ENCODE measurements at places on chromosomes 7 and 10.

GRCh38 chr10:119208553-119208940 is 1.2 kb downstream of the GRK5 start:
- DNase-seq = no peak

DNA sequence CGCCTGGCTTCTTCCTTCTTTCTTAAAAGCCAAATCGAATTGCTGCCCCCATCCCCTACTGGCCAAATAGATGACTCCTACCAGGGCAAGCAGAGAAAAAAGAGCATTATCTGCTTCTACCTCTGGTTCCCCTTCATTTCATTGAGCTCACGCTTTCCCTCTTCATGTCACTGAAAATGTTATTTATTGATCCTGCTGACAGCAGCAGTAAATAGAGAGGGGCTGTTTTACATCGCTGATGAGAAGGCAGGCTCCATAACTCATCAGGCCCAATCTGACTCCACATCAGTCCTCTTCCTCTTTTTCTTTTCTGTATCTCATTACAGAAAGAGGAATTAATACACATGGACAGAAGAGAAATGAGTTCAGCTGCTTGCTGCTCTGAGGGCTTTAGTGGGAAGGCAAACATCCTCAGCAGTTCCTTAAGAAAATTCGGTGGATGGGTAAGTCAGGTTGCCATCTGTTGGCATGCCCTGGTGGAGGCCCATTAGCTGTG is 904.1 kb downstream of the KCNMA1 start:
- DNase-seq = no peak

DNA sequence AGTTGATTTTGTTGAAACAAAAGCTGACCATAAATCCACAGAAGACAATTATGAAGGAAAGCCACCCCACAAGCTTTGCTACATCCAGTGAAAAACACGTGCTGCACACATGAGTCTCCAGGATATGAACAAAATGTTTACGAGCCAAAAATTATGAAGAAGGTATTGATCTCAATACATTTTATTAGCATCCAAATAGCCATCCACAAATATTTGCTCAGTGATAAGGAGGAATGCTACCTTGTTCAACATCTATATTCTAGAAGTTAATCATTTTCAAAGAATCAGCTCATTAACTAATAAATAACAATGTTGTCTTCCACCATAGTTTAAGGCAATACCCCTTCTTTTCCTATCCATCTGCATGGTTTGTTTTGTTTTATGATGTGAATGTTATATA is 42.7 kb downstream of the CALML3 start:
- no peak for DNase-seq

GRCh38 chr7:115838829-115839228 is 191.7 kb downstream of the TFEC start:
- no peak for DNase-seq

GRCh38 chr10:80860719-80861118 is 323.0 kb downstream of the SH2D4B start:
- no peak for DNase-seq

GRCh38 chr10:46299286-46299535 is 12.4 kb downstream of the ANTXRL start:
- no peak for DNase-seq

- no peak for DNase-seq
Observed at GRCh38 chr7:5795752-5796475, 14.5 kb upstream of the RNF216 start.

DNA sequence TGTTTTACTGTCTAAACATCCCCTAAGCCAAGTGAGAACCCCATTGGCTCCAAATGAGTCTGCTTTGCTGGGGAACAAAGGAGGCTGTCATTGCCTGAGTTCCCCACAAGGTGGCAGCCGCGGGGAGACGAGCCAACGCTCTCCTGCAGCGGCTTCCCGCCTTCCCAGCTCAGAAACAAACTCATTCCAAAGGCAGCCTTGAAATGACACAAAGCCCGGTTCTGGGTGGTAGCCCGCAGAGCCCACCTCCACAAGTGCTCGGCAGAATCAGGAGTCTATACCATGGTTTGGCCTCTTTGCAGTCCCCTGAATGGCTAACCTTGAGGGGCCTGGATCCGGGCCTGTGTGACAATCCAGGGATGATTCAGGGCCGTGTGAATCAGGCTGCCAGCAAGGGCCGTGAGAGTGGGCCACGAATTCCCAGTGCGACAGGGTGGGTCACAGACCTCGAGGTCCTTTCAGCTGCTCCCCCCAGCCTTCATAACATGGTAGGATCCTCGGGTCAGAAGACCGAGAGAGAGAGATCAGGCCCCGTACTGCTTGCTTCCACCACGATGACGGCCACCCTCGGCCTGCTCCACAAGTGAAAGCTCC is 79.7 kb downstream of the DLG5 start:
- DNase-seq = peak; percentile 65

- DNase-seq = no peak
Observed at GRCh38 chr7:131753620-131754222, 197.3 kb upstream of the PODXL start.

DNA sequence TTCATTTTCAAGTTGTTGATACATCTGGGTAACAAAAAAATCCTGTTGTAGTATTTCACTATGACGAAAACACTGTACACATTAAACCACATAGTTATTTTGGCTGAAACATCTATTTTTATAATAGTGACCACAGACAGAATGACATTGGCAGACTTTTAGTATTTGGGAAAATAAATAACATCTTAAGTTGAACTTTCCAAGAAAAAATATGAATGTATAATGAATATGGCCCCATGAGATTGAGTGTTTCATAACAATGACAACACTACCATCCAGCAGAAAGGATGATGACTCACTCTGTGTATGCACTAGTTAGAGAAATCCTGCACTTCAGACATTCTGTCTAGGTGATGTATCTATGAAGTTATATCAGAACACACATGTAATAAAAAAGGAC is 118.1 kb downstream of the SEMA3D start:
- no peak for DNase-seq

- peak; percentile 17 for DNase-seq
Observed at GRCh38 chr7:77940647-77941046, 142.1 kb downstream of the PHTF2 start.

DNA sequence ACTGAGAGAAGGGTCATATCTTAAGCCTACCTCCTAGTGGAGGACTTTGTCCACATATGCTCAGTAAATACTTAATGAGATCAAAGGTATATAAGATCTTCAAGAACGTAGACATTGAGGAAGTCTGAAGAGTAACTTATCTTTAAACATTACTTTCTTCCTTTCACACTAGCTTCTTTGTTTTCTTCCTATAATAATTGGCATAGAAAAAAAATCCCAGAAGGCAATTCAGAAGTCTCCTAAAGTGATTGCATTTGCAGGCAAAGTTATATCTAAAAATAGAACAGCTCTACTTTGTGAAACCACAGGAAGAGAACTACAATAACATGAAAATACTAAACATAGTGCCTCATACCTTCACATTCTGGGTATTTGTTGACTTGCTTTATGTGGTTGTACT is 150.4 kb downstream of the PPP1R3A start:
- no peak for DNase-seq

DNA sequence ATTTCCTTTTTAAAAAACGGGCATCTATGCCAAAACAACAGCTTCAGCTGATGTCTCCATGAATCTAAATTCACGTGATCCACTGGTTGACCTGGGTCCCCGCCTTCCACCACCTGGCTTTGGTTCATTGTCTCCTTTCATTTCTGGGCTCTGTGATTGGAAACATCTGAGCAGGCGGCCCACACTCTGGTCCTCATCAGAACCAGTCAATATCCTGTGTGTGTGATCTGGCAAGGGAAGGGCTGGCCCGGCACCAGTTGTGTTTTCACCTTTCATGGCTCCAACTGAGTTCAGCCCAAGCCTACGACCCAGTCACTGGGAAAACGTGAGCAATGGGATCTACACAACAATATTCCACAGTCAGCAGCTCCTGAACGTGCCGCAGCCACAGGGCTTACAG is 46.2 kb downstream of the PARP12 start:
- no peak for DNase-seq

DNA sequence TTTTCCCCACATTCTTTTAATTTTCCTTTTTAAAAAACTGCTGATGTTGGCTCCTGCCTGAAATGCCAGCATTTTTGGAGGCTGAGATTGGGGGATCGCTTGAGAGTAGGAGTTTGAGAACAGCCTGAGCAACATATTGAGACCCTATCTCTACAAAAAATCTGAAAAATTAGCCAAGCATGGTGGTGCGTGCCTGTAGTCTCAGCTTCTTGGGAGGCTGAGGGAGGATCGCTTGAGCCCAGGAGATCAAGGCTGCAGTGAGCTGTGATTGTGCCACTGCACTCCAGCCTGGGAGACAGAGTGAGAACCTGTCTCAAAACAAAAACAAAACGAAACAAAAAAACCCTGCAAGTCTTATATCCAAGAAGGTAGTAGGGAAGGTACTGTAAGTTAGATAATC is 51.7 kb downstream of the ZMYND11 start:
- no peak for DNase-seq

Measured in NCI-H2081 (cell line).